A549 treated with GW870086 at 1 μM for 4 hours (cell line): ENCODE measurements at places on chromosomes 1 and 21. TPM values are rescaled to one million over a fixed set of nuclear protein-coding genes. Genes with fewer than 3 reads are reported as not detected.

The PRKAA2 gene
- 1.5 to 2.5 TPM (median 2.0 TPM) in 5 replicates for total RNA-seq

The UHMK1 gene
- 12.6 to 24.0 TPM (median 19.2 TPM) in 5 replicates for total RNA-seq

The EPRS1 gene
- 71.1 to 91.0 TPM (median 75.4 TPM) in 5 replicates for total RNA-seq

The HJV gene
- not detected in 5 replicates for total RNA-seq

The GPR52 gene
- 0.12 TPM in 1 of 5 replicates, not detected in the others for total RNA-seq

The SELE gene
- total RNA-seq = not detected in 5 replicates

The B3GALT2 gene
- not detected in 5 replicates for total RNA-seq

The ARV1 gene
- 21.2 to 26.9 TPM (median 26.0 TPM) in 5 replicates for total RNA-seq

The MYOG gene
- not detected in 5 replicates for total RNA-seq

The IFNAR1 gene
- 12.3 to 21.7 TPM (median 16.4 TPM) in 5 replicates for total RNA-seq

The MKNK1 gene
- 16.8 to 19.7 TPM (median 18.6 TPM) in 5 replicates for total RNA-seq

The KPRP gene
- 0.07 TPM in 1 of 5 replicates, not detected in the others for total RNA-seq
